ENCODE measurements at places on chromosomes 1 and 21. TPM values are rescaled to one million over a fixed set of nuclear protein-coding genes. Genes with fewer than 3 reads are reported as not detected.

- DNase-seq = no peak
Measured at GRCh38 chr1:45769261-45769932, 18.9 kb upstream of the IPP start.

GRCh38 chr1:2240270-2241156 is 12.4 kb downstream of the SKI start:
- no peak for DNase-seq

- DNase-seq = no peak
Measured at GRCh38 chr1:160605205-160605604, 25.9 kb upstream of the CD84 start.

Gene SNX27
- total RNA-seq = 32.6 TPM

Measured in activated T-helper 2 cell treated with anti-CD3 and anti-CD28 coated beads, Interferon-gamma antibody, Interleukin-2, Interleukin-4, amounts not matched to agents 10 μg/mL and 5 μg/mL and 100 μg/mL, durations not matched to agents 14 hours and 24 hours and 36 hours (primary cell).